ENCODE measurements at places on chromosomes 7 and 10.

GRCh38 chr7:101705331-101705730 lies 76.2 kb upstream of the MYL10 start:
- DNase-seq, result no peak

DNA sequence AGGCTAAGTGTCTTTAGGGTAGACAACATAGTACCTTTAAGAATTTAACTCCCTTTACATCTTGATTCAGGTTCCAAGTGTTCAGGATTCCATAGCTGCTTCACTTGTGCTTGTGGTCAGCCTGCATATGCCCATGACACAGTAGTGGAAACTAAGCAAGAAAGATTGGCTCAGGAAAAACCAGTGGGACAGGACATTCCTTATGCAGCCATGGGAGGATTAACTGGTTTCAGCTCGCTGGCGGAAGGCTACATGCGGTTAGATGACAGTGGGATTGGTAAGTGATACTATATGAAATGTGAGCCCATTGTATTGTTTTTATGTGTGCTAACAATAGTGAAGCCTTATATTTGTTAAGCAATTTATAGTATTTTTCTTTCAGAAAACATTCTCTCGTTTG lies 11.3 kb downstream of the FAM221A start:
- DNase-seq, result no peak

DNA sequence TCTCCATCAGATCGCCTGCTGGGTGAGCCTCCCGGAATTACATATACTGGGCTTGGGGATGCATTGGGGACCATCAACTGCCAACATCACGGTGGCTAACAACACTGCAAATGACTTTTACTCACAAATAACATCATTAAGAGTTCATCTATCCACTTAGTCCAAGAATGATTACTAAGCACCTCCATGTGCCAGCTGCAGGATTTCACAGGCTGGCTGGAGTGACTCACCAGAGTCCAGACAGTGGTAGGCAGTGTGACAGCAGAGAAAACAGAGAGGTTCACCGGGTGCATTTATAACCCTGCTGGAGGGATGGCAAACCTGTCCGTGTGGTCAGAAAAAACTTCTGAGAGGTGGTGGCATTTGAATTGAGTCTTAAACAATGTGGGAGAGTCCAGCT lies 3.2 kb upstream of the IGFBP3 start:
- no peak for DNase-seq

DNA sequence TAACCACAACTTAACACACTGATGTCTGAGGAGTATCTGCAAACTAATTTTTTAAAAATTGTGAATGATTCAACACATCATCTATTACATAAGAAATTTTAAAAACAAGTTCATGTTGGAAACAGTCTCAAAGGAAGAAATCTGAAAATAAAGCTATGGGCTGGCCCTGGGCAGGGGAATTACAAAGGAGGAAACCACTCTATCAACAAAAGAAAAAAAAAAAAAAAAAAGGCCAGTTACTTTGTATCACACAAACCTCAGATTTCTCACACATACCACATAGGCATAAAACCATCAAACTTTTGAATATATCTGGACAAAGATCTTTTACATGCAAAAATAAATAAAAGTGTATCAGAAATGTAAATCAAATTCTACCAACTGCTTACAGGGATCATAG lies 20.8 kb downstream of the TIAL1 start:
- DNase-seq, result no peak

GRCh38 chr7:130880668-130881067 lies 146.7 kb upstream of the KLF14 start:
- no peak for DNase-seq

- DNase-seq, result no peak
Measured at GRCh38 chr10:128606055-128606454, 479.8 kb upstream of the MKI67 start.

GRCh38 chr7:45649560-45650346 lies 75.6 kb downstream of the ADCY1 start:
- no peak for DNase-seq

DNA sequence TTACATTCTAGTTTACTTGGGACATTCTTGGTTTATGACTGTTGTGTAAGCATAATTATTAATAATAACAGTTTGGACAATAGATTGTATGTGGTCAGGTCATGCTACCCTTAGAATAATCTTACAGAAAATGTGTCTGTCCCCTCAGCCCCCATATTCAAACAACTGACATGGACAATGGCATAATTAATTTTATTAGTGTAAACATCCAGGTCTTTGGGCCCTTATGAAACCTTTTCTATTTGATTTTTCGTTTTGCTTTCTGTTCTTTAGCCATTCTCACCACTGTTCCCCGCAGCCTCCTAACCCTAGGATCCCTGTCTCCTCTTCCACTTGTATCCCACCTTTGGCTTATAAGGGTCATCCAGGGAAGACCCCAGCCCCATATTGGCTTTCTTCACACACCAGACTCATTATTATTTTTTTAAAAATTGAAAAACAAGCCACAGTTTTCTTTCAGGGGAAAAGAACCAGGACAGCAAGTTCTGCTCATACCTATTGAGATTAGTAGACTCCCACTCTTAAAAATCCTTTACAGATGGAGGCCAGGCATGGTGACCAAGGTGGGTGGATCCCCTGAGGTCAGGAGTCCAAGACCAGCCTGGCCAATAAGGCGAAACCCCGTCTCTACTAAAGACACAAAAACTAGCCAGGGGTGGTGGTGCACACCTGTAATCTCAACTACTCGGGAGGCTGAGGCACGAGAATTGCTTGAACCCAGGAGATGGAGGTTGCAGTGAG lies 11.5 kb downstream of the VIM start:
- DNase-seq, result no peak

DNA sequence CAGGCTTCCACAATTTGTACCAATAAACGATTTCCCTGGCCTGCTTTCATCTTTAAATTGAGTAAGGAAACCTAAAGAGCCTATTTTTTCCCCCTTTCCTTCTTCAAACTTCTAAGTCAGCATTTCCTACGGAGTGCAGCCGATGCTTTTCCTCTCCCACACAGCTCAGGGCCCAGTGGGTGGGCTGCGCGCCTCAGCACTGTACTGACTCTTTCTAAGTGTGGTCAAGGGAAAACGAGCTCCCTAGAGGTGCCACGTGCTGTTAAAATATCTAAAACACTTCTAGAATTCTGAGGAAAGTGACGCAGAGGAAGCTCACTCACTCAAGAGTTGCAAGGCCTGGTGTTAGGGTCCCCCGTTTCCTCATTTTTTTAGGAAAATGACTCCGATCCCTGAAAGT lies 29.0 kb downstream of the STEAP1B start:
- no peak for DNase-seq

GRCh38 chr7:706721-707120 lies 19.8 kb upstream of the DNAAF5 start:
- DNase-seq, result no peak

GRCh38 chr10:34739915-34740314 lies 75.2 kb downstream of the PARD3 start:
- DNase-seq, result no peak

DNA sequence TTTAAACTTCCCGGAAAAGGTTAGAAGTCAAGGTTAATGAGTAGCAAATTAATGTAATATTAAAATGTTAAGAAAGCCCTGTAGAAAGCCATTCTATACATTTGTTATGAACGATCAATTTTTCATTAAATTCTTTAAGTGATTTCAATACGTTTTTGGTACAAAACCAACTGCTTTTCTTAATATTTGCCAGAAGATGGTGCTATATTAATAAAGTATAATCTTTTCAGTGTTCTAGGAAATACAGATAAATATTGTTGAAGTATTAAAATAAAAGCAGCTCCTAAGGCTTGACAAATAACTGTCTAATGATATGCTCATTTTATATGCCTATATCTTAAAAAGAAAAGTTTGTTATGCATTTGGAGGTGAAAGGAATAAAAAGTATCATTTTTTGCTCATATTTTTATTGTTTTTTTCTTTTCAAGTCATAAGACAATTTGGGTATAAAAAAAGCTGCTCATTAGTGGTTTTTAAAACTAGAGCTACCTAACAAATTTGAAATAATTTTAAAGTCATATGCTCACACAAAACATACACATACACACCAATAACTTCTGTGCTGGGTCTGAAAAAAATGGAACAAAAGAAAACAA lies 130.3 kb upstream of the POT1 start:
- no peak for DNase-seq

DNA sequence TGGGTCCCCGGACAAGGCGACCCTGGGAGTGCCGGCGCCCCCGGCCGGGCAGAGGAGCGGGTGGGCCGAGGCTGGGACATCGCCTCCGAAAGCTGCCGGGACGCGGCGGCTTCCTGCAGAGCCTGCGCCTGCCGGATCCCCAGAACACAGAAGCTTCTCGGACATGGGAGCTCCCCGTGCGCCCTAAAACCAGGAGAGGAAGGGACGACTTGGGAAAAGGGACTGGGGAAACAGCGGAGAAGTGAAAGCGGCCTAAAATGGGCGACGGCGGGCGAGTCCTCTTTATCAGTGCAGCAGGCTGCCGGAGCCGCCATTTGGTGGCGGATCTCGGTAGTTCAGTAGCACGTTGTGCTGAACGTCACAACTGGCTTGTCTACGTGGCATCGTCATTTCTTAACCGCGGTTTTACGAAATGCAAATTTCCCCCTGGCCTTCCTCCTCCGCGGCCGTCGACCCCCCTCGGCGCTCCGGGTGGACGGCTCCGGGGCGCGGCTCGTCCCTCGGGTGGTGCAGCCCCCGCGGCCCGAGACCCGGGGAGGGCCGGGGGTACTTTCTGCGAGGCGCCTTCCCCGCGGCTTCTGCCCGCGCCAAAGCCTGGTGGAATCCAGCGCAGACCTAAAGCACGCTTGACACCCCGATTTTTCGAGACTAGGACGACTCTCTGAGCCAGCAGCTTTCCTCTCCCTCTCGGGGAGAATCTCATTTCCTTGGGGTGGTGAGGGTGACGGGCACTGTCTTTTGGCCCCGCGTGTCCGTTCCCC lies 9.9 kb upstream of the SPAG6 start:
- no peak for DNase-seq
